NCI-H2171 treated with DMSO at 0.1 percent for 48 hours (cell line): ENCODE measurements at places on chromosomes 16 and 17.

DNA sequence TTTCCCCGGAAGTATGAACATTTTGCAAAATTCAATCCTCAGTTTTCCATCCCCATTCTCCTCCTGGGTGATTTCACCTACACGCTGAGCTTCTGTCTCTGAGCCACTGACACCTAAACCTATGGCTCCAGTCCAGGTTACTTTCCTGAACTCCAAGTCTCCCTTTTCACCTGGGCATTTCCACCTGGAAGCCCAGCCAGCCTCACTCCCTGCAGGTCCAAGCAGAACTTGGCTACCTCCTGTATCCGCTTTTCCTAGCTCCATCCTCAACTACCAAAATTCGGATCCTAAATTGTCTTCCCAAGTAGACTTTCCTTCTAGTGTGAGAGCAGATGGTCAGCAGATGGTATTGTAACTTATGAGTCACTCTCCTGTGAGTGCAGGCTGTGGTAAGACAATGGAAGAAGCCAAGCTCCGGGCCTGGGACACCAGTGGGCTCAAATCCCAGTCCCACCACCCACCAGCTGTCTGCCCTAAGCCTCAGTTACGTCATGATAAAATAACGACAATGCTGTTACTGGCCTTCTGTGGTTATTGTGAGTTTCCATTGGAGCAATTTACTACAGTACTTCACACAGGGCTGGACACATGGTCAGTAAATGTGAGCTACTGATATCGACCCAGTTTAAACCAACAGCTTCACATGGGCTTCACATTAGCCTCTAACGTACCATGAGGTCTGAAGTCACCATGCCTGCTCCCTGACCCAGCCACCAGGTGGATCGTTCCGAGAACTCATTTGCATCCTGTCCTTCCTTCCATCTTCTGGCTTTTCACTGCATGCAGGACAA is 33.3 kb downstream of the PECAM1 start:
- peak; percentile 94 for DNase-seq

DNA sequence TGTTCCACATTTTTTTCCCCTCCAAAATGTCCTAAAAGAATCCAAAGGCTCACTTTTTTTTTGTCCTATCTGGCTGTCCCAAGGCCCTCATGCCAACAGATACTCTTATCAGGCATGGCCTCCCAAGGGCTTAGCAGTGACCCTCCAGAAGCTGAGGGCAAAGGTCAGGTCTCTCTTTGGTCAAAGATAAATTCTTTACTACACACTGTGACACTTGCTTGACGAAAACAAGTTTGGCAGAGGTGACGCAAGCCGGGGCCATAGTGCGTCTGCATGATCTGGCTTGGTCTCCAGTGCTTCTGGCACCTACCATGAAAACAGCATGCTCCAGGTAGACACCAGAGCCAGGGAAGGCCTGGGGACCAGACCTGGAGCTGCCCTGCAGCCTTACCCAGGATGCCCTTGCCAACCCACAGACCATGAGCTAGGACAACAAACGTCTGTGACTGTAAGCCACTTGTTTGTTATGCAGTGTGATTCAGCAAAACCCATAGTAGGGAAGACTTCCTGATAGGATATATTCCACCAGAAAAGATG is 48.5 kb upstream of the IRF8 start:
- no peak for DNase-seq

DNA sequence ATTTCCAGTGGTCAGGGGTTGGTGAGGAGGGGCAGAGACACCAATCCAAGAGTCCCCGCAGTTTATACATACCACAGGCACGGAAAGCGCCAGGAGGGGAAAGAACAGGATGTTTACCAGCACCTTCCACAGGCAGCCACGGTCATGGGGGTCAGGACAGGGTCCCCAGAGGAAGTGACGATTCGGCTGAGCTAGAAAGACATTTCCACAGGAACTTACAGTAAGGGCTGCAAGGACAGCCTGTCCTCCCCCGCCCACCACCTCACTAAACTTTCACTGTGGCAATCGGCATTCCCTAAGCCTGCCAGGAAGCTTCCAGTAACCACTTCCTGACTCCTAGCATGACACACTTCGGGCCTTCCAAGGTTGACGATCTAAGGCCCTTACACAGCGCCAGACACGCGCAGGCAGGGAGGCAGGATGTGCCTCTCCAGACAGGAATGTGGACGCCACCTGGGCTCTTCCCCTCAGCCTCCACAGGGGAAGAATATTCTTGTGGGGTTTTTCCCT is 1.2 kb upstream of the MT2A start:
- no peak for DNase-seq

- DNase-seq, result no peak
Measured at GRCh38 chr17:79632432-79632735, 21.5 kb upstream of the RBFOX3 start.

DNA sequence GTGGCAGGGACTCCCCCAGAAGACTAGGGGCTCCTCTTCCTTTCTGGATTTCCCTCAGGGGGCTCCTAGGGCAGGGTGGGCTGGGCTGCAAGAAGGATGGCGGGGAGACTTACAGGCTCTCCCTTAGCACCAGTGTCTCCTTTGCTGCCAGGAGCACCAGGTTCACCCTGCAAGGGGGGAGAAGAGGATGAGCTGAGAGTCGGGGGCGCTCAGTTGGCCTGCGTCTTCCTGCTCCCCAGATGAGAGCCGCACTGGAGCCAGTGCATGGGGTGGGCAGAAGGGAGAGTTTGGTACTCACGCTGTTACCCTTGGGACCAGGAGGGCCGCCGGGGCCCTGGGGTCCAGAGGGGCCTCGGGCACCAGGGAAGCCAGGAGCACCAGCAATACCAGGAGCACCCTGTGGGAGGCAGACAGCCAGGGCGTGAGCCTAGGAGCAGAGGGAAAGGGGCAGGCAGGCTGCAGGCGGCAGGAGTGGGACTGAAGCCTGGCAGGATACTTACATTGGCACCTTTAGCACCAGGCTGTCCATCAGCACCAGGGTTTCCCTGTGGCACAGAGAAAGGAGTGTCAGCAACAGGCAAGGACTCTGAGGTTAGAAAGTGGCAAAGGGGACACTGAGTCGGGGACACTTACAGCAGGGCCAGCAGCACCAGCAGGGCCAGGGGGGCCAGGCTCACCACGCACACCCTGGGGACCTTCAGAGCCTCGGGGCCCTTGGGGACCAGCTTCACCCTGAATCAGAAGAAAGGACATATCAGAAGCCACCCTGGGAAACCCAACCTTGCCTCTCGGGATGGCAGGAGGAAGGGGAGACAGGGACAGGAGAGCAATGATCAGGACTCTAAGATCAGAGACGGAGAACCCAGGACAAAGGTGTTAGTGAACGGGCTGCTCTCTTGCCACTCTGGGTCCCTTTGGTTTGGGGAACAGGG is 6.2 kb downstream of the COL1A1 start:
- no peak for DNase-seq

GRCh38 chr17:29235904-29236303 is 10.8 kb upstream of the CRYBA1 start:
- DNase-seq, result no peak
